NCI-H2081 (cell line): ENCODE measurements at places on chromosomes 5 and 9.

- DNase-seq = no peak
Observed at GRCh38 chr5:170427672-170428236, 38.6 kb upstream of the KCNMB1 start.

GRCh38 chr5:1205255-1206180 is 4.1 kb downstream of the SLC6A19 start:
- DNase-seq = no peak

- DNase-seq = no peak
Observed at GRCh38 chr5:113031557-113031956, 55.0 kb downstream of the DCP2 start.

DNA sequence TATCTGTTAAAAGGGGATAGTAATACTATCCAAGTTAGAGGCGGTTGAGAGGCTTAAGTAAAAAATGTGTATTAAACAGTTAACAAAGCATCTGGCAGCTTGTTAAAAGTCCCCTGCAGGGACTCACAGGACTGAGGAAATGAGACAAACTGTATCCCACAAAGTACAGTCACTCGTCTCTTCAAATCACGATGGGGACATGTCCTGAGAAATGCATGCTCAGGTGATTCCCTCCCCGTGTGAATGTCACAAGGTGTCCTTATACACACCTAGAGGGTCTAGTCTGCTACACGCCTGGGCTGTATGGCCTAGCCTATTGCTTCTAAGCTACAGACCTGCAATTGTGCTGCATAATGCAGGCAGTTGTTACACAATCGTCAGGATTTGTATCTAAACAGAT is 237.0 kb downstream of the IRX2 start:
- DNase-seq = no peak

- DNase-seq = no peak
Observed at GRCh38 chr5:81789033-81789432, 38.1 kb upstream of the SSBP2 start.

GRCh38 chr5:109168151-109168550 is 241.6 kb downstream of the PJA2 start:
- no peak for DNase-seq

- DNase-seq = peak; percentile 8
Observed at GRCh38 chr5:181160152-181160754, 12.9 kb downstream of the OR2V2 start.

DNA sequence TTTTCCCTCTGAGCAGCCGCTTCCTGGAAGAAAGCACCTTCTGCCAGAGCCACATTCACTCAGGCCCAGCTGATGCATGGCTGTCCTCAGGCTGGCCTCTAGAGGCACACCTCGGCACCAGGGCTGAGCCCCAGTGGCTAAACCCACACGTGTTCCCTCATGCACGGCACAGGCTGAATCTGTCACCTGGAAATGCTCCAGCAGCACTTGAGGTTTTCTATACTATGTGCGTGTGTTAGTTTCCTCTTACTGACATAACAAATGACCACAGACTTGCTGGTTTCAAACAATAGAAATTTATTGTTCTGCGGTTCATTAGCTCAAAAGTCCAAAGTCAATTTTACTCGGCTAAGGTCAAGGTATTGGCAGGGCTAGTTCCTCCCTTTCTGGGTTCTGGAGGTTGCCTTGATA is 141.4 kb downstream of the LRRC70 start:
- DNase-seq = no peak

- peak; percentile 85 for DNase-seq
Observed at GRCh38 chr5:28766565-28767158, 1728.3 kb upstream of the CDH9 start.

GRCh38 chr9:10605388-10605787 is 7.4 kb downstream of the PTPRD start:
- no peak for DNase-seq

DNA sequence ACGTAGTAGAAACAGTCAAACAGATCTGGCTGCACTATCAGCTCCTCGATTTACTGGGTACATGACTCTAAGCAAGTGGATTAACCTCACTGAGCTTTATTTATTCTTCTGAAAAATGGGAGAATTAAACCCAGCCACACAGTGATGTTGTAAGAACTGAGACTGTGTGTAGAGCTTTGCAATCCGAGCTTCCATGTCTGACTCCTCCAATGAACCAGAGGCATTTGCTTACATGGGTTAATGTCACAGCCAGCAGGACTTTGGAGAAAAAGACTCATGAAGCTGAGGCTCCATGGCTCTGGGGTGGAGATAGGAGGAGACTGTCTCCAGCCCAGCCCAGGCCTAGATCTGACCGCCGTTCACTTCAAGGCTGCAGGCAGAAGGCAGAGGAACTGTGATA is 201.3 kb downstream of the CDK5RAP2 start:
- no peak for DNase-seq

DNA sequence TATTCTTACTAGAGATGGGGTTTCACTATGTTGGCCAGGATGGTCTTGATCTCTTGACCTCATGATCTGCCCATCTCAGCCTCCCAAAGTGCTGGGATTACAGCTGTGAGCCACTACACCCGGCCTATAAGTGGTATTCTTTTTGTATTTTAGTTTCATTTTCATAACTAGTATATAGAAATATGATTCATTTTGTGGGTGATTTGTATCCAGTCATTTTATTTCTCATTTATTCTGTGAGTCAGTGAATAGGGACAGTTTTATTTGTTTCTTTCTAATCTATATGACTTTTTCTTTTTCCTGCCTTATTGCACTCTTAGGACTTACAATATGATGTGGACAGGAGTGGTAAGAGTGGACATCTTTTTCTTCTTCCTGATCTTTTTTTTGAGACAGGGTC is 112.9 kb downstream of the AOPEP start:
- no peak for DNase-seq

DNA sequence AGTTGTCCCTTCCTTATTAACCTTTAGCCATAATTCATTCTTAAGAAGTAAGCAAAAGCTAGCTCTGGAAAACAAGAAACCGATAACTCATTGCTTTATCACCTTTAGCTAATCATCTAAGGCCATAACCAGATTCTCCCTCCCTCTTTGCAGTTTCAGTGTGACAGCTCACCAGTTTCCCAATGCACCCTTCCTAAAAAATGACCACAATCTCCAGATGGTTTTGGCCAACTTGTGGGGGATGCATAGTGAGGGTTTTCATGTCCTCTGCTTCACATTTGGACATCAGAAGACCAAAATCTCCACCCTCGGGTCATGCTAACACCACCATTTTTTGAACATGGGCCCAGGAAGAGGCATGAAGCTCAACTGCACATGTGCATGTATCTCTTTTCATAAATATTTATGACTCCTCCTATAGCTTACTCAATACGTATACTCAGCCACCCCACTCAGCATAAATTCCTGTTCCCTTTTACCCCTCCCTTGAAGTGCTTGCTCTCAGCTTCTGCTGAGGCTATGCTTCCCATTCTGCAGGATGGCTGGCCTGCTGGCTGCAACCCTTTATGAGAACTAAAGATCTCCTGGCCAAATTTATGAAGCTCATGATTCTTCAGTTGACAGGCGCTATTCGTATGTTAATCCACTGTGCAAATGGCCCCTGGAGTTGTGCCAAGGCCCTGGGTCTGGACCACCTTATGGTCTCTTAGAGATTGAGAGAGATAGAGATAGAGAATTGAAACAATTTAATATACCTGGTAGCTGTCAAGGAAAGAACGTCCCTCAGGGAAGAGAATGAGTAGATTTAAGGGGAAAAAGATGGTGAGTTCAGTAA is 14.8 kb downstream of the PPP3R2 start:
- DNase-seq = no peak

DNA sequence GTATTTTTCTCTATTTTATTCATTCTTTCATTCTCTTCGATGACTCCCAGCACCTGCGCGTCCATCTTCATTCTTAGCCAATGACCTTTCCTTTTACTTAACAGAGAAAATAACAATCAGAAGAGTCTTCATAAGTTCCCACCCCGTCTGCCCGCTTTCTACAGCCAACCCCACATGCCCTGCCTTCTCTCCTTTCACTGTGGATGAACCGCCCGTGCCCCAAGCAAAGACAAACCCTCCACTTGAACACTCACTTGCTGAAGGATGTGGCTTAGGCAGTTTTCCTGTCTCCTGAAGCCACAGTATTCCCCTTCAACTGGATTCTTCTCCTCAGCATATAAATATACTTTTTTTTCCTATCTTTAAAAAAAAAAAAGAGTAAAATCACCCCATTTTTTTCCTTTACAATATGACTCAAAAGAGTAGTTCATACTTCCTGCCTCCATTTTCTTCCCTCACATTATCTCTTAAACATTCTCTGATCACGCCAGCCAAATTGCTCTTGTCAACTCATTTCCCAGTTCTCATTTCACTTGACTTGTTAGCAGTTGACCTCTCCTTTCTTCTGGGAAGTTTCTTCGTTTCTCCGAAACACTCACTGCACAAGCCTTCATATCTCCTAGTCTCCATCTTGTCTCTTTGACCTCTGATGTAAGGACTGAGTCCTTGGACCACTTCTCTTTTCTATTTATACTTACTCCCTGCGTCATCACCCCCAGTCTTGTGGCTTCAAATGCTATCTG is 11.1 kb downstream of the NIPSNAP3B start:
- DNase-seq = no peak

GRCh38 chr5:10527281-10527950 is 36.5 kb upstream of the ANKRD33B start:
- no peak for DNase-seq

DNA sequence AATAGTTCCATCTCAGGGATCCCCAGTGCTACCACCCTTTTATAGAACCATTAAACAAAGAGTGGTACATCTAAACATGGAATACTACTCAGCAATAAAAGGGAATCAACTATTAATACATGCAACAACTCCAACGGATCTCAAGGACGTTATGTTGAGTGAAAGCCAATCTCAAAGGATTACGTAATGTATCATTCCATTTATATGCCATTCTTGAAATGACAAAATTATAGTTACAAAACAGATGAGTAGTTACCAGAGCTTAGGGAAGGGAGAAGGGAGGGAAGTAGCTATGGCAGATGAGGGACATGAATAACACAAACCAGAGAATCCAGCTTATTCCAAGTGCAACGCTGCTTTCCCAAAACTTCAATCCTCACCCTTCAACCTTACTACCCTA is 69.5 kb downstream of the ACTL7B start:
- DNase-seq = no peak
